ENCODE measurements at places on chromosomes 2 and 18. TPM values are rescaled to one million over a fixed set of nuclear protein-coding genes. Genes with fewer than 3 reads are reported as not detected.

DNA sequence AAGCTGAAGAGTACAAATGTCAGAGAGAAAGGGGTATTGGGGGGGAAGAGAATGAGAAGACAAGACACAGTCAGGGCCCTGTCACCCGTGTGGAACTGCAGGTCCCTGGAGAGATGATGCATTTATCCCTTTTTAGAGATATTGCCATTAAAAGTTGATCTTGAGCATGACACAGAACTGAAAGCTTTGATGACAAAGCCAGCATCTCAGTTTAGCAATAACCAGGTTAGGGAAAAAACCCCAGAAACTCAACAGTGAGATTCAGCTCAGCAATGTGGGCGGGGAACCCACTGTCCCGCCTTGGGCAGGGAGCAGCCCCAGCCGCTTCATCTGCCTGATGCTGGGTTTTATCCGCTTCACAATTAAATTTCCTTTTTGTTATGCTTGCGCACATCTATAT, 181.1 kb downstream of the NEDD4L start:
- H3K4me3 ChIP-seq: no peak overlapping the region
- no peak for DNase-seq
- no peaks in the 10 kb centered on the region for H3K36me3 ChIP-seq
- no peaks in the 10 kb centered on the region for H3K27me3 ChIP-seq
- no peak overlapping the region for H3K27ac ChIP-seq

- H3K4me1 ChIP-seq: no peaks in the 10 kb centered on the region
- no peak overlapping the region for H3K4me3 ChIP-seq
- H3K36me3 ChIP-seq: no peaks in the 10 kb centered on the region
- H3K27me3 ChIP-seq: no peaks in the 10 kb centered on the region
- no peak overlapping the region for H3K27ac ChIP-seq
Observed at GRCh38 chr2:96156011-96156820, 11.0 kb upstream of the DUSP2 start.

DNA sequence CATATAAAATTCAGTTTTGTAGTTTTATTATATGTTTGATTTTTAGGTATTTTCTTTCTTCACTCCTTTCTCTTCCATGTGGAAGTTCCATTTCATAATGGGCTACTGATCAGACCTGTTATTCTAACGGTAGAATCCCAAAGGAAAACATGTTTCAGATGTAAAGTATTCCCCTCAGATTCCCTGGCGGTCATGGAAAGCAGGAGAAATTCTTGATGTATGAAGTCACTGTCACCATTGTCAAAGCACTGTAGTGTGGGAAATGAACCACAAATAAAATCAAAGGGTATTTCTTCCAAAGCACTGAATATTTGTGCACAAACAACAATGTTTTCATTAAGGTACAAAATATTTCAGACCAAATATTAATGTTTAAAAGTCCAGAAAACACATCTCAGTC, 237.3 kb upstream of the KLHL14 start:
- no peaks in the 10 kb centered on the region for H3K4me1 ChIP-seq
- H3K27ac ChIP-seq: no peak overlapping the region
- DNase-seq: no peak
- no peak overlapping the region for H3K4me3 ChIP-seq
- no peaks in the 10 kb centered on the region for H3K27me3 ChIP-seq

GRCh38 chr2:101107241-101107640, 43.9 kb downstream of the TBC1D8 start:
- H3K4me1 ChIP-seq: peaks cover 48% of the 10 kb centered on the region
- H3K36me3 ChIP-seq: no peaks in the 10 kb centered on the region
- DNase-seq: no peak
- no peaks in the 10 kb centered on the region for H3K27me3 ChIP-seq
- H3K27ac ChIP-seq: peak overlapping the region; percentile 73
- H3K4me3 ChIP-seq: no peak overlapping the region

- peak overlapping the region; percentile 83 for H3K27ac ChIP-seq
- no peak overlapping the region for H3K4me3 ChIP-seq
- no peaks in the 10 kb centered on the region for H3K27me3 ChIP-seq
- no peak for DNase-seq
- peaks cover 20% of the 10 kb centered on the region for H3K36me3 ChIP-seq
Observed at GRCh38 chr18:2971741-2972552, 41.0 kb downstream of the LPIN2 start.

- H3K4me1 ChIP-seq: peaks cover 54% of the 10 kb centered on the region
- peaks cover 9% of the 10 kb centered on the region for H3K36me3 ChIP-seq
- no peaks in the 10 kb centered on the region for H3K27me3 ChIP-seq
- H3K4me3 ChIP-seq: no peak overlapping the region
- H3K27ac ChIP-seq: peak overlapping the region; percentile 83
Observed at GRCh38 chr18:2968606-2969005, 44.3 kb downstream of the LPIN2 start.

DNA sequence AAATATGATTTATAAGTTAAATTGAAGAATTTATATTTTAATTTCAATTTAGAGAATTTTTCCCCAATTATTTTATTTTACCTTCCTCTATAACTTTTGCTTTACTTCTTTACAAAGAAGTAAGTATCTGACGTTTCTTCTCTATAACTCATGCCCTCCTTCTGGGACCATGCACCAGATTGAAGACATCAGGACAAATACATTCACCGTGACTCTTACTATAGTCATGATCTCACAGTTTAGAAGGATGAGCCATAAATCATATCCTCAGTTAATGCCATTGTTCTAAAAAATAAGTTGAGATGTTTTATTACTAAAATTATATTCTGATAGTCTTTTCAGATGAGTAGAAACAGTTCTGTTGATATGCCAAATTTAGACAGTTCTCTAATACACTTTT, 279.3 kb downstream of the TMX3 start:
- no peaks in the 10 kb centered on the region for H3K27me3 ChIP-seq
- DNase-seq: no peak
- no peak overlapping the region for H3K4me3 ChIP-seq

GRCh38 chr18:44229693-44230108, 451.0 kb upstream of the SETBP1 start:
- H3K27me3 ChIP-seq: no peaks in the 10 kb centered on the region
- H3K4me3 ChIP-seq: no peak overlapping the region
- H3K4me1 ChIP-seq: no peaks in the 10 kb centered on the region

DNA sequence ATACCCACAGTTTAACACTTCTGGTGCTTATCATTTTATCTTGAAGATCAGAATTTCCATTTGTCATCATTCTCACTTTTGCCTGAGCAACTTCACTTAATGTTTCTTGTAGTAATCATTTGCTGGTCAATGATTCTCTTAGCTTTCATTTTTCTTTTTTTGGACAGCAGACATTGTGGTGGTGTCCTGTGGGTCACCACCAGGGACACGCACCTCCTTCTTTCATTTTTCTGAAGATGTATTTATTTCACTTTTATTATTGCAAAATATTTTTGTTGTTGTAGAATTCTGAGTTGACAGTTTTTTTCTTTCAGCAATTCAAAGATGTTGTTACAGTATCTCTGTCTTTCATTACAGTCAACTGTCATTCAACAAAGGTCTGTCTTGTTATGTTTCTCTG, 84.3 kb downstream of the FAM168B start:
- H3K4me1 ChIP-seq: no peaks in the 10 kb centered on the region
- no peak overlapping the region for H3K4me3 ChIP-seq
- no peaks in the 10 kb centered on the region for H3K27me3 ChIP-seq
- no peak for DNase-seq
- H3K36me3 ChIP-seq: no peaks in the 10 kb centered on the region

DNA sequence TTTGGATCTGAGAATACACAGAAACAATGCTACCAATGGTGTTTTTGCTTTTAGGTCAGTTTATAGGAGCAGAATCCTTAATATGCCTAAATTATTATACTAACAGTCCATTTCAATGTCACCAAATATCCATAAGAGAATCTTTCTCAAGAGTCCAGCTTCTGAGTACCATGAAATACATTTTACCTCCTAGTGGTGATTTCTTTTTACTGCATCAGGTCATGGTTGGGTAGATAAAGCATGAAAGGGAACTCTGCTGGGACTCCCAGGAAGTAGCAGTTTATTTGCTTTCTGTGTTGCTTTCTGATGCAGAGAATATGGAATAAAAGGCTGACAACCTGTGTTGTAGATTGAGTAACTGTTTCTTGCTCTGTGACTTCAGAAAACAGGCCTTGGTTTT, 115.6 kb downstream of the PPP1R1C start:
- H3K27me3 ChIP-seq: no peaks in the 10 kb centered on the region
- peaks cover 1% of the 10 kb centered on the region for H3K4me1 ChIP-seq
- no peaks in the 10 kb centered on the region for H3K36me3 ChIP-seq
- H3K4me3 ChIP-seq: no peak overlapping the region
- no peak overlapping the region for H3K27ac ChIP-seq

GRCh38 chr2:155266109-155266508, 567.6 kb downstream of the KCNJ3 start:
- no peak for DNase-seq
- H3K27ac ChIP-seq: no peak overlapping the region
- H3K27me3 ChIP-seq: no peaks in the 10 kb centered on the region
- no peaks in the 10 kb centered on the region for H3K4me1 ChIP-seq
- H3K4me3 ChIP-seq: no peak overlapping the region
- no peaks in the 10 kb centered on the region for H3K36me3 ChIP-seq

DNA sequence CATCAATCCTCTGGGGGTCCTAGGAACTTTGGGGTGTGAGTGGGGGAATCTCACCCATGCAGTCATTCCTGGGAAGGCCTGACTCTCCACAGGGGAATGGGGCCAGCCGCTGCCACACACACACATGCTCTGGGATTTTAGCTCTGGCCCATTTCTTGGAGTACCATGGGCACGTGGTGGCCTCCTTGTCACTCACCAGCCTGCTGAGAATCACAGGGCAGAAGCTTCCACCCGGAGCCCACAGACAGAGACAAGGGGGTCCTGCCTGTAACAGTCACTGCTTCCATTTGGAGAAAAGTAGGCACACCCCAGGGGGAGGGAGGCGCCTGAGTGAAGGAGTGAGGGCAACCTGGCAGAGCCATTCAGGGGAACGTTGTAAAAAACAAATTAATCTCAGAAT, 48.8 kb downstream of the TWIST2 start:
- no peaks in the 10 kb centered on the region for H3K27me3 ChIP-seq
- H3K4me1 ChIP-seq: no peaks in the 10 kb centered on the region
- H3K27ac ChIP-seq: no peak overlapping the region
- no peaks in the 10 kb centered on the region for H3K36me3 ChIP-seq
- DNase-seq: no peak

- H3K4me1 ChIP-seq: no peaks in the 10 kb centered on the region
- H3K4me3 ChIP-seq: no peak overlapping the region
- no peaks in the 10 kb centered on the region for H3K36me3 ChIP-seq
- H3K27ac ChIP-seq: no peak overlapping the region
- DNase-seq: no peak
- H3K27me3 ChIP-seq: no peaks in the 10 kb centered on the region
Observed at GRCh38 chr2:218319813-218320365, 27.6 kb upstream of the TMBIM1 start.

DNA sequence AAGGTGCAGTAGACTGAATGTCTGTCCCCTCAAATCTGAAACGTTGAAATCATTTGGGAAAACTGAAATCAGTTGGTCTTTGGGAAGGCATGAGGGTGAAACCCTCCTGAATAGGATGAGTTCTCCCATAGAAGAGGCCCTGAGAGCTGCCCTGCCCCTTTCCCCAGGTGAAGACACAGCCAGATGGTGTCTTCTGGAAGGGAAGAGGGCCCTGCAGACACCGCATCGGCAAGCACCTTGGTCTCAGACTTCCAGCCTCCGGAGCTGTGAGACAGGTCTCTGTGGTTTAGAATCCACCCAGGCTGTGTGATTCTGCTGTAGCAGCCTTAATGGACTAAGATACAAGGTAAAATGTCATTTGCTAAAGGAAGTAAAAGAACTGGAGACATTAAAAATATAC, 42.1 kb upstream of the SNTG2 start:
- H3K27me3 ChIP-seq: no peaks in the 10 kb centered on the region
- DNase-seq: no peak
- H3K27ac ChIP-seq: no peak overlapping the region
- no peaks in the 10 kb centered on the region for H3K36me3 ChIP-seq
- H3K4me1 ChIP-seq: no peaks in the 10 kb centered on the region

DNA sequence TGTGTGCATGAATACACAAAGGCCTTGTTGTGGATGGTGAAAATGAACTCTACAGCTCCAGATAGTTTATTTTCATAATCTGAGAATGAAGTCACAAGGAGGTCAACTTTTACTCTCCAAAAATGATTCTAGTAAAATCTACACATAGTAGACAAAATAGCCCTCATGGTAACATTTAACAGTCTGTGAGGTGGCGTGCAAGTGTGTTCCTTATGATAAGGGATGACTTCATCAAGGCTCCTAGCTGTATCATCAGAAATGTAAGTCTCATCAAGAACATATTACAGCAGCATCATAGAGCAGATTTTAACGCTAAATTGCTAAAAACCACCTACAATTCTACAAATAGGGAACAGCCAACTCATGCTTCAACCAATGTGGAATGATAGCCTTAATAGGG, 72.3 kb upstream of the RIOK3 start:
- no peak overlapping the region for H3K27ac ChIP-seq
- DNase-seq: no peak
- H3K36me3 ChIP-seq: no peaks in the 10 kb centered on the region
- H3K4me3 ChIP-seq: no peak overlapping the region
- H3K4me1 ChIP-seq: peaks cover 3% of the 10 kb centered on the region

DNA sequence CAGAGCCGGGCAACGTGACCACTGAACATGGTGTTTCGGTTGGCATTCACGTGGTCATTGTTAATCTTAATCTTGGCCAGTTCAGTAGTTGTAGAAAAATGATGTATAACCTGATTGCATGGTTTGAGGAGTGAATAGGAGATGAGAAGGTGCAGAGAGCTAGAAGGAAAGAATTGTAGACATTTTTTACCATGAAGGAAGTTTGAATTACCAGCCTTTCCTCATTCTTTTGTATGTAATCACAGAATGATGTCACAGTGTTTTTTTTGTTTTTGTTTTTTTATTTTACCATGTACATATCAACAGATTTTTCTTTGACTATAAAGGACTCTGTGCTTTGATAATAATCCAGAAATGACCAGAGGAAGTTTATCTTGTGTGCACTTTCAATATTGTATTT, 126.3 kb downstream of the LTBP1 start:
- H3K27me3 ChIP-seq: no peaks in the 10 kb centered on the region

DNA sequence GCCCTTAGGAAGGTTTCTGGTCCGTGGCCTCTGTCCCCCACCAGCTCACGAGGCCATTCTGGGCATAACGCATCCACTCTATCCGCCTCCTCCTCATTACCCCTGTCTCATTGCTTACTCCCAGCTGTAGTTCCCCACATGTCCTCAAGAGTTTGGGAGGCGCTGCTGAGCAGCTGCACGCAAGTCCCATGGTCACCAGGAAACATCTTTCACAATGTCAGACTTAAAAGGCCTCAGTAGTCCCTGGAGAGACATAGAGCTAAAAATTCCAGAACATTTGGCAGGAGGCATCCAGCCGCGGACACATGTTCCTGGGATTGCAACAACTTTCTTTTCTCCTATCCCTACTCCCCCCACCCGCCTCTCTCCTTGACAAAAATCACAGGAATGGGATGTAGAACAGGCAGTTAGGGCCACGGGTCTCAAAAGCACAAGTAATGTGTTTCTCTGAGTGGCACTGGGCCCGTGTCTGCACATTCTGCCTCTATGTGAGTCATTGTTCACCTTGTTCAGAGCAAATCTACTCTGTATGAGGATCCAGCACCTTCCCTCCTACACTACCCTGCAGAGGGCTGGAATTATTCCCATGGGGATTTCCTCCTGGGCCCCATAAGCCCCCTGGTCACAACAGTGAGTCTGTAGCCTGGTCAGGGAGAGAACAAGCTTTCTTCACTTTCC, 8.1 kb downstream of the LBH start:
- H3K4me1 ChIP-seq: no peaks in the 10 kb centered on the region
- H3K27me3 ChIP-seq: no peaks in the 10 kb centered on the region
- no peak overlapping the region for H3K4me3 ChIP-seq
- no peaks in the 10 kb centered on the region for H3K36me3 ChIP-seq
- DNase-seq: peak; percentile 85
- H3K27ac ChIP-seq: no peak overlapping the region

Gene AGXT
- 254 TPM for total RNA-seq

Gene CDKL4
- 1.1 TPM for total RNA-seq

Gene BOLL
- total RNA-seq: not detected

Gene SLC23A3
- 2.4 TPM for total RNA-seq

Gene AFF3
- total RNA-seq: 3.5 TPM

Gene DLGAP1
- 0.17 TPM for total RNA-seq

All from liver (tissue), 10 donors.